Activated CD4-positive, alpha-beta memory T cell treated with anti-CD3 and anti-CD28 coated beads, Interleukin-2, amount 10 ng/mL, durations not matched to agents 7 days and 5 days (primary cell): ENCODE measurements at places on chromosomes 11 and 22. TPM values are rescaled to one million over a fixed set of nuclear protein-coding genes. Genes with fewer than 3 reads are reported as not detected.

DNA sequence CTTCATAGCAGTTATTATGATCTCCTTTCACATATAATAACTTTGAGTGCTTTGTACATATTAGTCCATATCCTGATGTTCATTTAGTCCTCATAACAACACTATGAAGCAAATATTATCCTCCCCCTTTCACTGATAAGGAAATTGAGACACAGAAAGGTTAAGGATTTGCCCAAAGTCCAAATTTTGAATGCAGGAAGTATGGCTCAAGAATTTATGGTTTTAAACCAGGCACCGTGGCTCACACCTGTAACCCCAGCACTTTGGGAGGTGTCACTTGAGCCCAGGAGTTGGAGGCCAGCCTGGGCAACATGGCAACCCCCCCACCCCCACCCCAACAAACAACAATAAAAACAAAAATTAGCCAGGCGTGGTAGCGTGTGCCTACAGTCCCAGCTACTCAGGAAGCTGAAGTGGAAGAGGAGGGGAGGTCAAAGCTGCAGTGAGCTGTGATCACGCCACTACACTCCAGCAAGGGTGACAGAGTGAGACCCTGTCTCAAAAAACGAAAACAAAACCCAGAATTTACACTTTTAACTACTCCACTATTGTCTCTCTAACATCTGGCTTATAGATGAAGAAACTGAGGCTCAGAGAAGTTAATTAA is 8.6 kb downstream of the CCDC34 start:
- H3K4me1 ChIP-seq = no peaks in the 10 kb centered on the region
- H3K27me3 ChIP-seq = no peaks in the 10 kb centered on the region
- H3K36me3 ChIP-seq = no peaks in the 10 kb centered on the region

DNA sequence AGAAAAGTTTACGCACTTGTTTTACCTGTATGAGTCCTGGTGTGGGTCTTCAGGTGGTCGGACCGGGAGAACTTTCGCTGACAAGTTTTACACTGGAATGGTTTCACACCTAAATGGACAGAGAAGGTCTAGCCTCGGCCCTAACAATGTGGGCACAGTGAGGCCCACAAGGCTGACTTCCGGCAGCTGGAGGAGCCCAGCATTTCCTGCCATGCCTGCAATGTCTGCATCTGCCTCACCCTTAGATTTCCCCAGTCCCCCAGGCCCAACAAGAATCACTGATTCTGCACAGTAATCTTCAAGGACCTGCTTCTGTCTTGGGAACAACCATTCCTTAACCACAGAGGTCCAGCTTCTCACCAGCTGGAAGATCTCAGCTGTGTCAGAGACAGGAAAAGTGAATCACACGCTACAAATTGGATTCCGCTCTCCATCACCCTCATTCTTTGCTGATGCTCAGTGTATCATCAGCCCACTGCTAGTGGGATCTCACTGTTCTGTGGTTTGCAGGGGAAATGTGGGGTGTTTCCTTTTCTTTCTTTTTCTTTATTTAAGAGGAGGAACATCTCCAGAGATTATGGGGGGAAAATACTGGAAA is 43.3 kb downstream of the WT1 start:
- no peak for DNase-seq
- H3K27me3 ChIP-seq = peaks cover 34% of the 10 kb centered on the region
- no peak overlapping the region for H3K27ac ChIP-seq
- H3K36me3 ChIP-seq = no peaks in the 10 kb centered on the region
- no peaks in the 10 kb centered on the region for H3K4me1 ChIP-seq
- H3K4me3 ChIP-seq = no peak overlapping the region

Gene LIPT2
- 2.6 TPM for total RNA-seq

DNA sequence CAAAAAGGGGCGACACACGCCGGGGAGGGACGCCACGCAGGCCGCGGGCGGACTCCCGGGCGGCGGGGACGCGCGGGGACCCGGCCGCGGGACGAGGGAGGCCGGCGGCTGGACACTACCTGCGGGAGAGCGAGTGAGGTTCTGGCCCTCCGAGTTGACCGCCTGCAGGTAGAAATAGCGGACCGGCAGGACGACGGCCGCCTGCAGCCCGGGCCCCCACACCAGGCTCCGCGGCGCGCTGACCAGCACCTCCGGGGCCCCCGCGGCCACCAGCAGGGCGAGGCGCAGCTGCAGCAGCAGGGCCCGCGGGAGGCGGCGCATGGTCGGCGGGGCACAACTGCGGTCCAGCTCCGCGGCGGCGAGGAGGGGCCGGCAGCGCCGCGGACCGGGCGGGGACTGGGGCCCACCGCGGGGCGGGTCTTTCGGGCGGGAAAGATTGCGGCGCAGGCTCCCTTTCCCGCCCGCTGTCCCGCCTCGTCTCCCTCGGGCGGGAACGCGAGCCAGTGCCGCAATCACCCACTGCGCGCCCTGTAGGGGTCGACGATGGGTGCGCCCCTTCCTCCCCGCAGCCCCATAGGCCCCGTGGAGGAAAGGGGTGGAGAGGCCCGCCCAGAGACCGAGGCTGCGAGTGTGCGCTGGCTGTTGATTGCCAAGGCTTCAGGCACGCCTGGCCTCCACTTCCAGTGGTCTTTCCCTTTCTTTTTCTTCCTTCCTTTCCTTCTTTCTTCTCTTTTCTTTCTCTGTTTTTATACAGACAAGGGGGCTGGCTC is at the start of gene POGLUT3:
POGLUT3 (minus strand) TSS at position 339 of the 770 bp plus-strand sequence; CDS start at position 321, 18 bp downstream.
- H3K36me3 ChIP-seq = peaks cover 17% of the 10 kb centered on the region
- DNase-seq = peak; percentile 55
- H3K4me1 ChIP-seq = peaks cover 31% of the 10 kb centered on the region
- H3K4me3 ChIP-seq = peak within 1 kb of the TSS; percentile 100
- no peaks in the 10 kb centered on the region for H3K27me3 ChIP-seq

DNA sequence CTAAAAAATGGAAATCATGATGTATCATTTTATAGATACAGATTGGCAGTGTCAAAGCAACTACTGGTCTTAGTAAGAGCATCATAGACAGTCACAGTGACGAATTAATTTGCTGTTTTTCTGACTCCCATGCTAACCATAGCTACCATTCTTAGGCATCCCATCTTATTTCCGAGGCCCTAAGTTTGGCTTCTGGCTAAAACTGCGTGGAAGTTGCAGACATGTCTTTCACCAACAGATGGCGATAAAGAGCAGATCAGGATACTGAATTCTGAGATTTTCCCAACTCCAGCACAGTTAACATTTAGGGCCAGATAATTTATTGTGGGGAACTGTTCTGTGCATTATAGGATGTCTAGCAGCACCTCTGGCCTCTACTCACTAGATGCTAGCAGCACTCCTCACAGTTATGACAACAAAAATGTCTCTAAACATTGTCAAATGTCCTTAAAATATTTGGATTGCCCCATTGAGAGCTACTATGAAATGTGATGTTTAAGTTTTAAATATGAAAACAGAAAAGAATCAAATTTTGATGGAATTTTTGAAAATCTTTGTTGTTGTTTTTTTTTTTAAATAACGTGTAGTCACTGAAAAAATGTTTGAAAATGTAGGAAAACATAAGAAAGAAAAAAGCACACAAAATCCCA is 16.3 kb downstream of the OR2AG2 start:
- H3K27me3 ChIP-seq = peaks cover 1% of the 10 kb centered on the region
- no peak overlapping the region for H3K27ac ChIP-seq
- H3K36me3 ChIP-seq = no peaks in the 10 kb centered on the region

DNA sequence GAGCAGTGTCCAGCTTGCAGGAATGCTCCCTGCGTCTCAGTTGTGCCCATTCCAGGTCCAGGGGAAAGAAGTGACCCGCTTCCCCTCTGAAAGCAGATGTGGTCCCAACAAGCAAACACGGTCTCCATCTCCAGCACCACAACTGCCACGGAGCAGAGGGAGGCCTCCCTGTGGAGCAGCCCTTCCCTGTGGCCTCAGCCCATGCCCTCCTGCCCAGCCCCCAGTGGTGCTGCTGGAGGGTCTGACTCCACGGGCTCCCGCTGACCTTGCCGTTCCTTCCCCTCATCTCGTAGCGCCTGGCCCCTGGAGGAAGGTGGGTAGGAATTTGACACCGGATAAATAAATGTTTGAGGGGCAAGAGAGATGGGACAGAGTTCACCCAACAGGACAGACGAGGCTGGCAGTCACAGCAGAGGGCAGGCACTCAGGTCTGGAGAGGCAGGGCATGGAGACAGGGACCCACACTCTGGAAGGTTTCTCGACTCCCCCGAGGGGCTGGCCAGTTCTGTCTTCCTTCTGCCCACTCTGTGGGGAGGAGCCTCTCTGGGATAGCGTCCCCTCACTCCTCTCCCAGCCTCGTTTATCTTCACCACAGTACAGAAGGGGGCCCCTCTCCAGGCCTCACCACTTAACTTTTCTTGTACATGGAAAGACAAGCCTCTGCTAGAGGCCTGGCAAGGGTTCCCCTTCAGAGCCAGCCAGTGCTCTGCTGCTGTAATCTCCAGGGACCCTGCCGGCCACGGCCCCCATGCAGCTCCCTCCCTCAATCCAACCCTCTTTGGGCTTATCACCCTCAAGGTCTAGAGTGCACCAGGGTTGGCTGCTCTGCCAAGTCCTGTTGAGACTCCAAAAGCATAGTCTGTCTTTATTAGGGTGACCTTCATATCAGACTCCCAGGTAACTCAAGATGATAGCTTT is 7.5 kb upstream of the ST3GAL4 start:
- H3K36me3 ChIP-seq = peaks cover 40% of the 10 kb centered on the region
- peaks cover 50% of the 10 kb centered on the region for H3K4me1 ChIP-seq
- no peak overlapping the region for H3K27ac ChIP-seq
- no peak for DNase-seq

Gene ABCC8
- total RNA-seq = not detected

Gene CALCB
- total RNA-seq = 1.5 TPM

DNA sequence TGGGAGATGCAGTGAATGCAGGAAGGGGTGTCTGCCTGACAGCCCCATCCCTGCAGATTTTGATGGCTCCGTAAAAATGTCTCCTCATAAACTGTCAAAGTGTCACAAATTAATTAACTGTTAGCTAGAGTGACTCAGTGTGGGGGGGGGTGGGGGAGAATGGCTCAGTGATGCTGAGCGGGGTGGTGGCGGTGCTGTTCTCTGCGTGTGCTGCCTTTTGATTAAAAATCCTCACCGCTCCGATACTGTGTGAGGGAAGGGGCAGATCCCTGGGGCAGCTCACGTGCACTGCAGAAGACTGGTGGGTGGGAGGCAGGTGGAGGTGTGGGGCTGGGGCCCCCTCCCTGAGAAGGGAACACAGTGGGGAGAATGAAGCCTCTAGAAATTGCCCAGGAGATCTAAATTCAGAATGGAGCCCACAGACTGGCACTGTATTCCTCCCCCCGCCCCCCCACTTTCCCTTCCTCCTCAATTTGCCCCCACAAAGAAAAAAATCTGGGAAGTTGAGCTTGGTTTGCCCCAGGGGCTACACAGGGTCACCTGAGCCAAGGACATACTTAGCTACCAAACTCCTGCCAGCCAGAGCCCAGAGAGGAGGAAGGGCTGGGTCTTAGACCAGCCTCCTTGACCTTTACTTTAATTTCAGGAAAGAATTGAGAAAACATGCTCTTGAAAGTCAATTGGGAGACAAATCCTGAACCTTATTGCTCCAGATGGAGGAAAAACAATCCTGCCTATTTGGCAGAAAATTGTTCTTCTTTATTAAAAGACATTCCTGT is 39.8 kb downstream of the DRD2 start:
- peaks cover 8% of the 10 kb centered on the region for H3K4me1 ChIP-seq
- H3K27ac ChIP-seq = no peak overlapping the region
- H3K27me3 ChIP-seq = peaks cover 8% of the 10 kb centered on the region
- H3K4me3 ChIP-seq = no peak overlapping the region

DNA sequence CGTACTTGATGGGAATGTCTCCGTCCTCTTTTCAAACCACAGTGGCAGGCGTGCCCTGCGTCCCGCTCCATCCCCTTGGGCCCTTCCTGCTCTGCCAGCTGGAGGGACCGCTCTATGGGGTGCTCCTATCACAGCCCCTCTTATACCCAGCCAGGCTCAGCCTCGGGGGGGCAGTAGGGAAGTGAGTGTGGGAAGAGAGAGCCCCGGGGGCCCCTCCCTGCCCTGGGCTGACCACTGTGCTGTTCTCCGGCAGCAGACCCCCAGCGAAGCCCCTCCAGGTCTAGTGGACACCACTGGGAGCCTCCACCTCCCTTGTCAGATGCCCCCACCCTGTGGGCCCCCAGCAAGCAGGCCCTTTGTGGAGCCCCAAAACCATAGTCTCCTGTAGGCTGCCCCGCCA is 572.5 kb downstream of the BRD1 start:
- no peaks in the 10 kb centered on the region for H3K36me3 ChIP-seq
- H3K4me3 ChIP-seq = no peak overlapping the region
- no peak for DNase-seq
- no peaks in the 10 kb centered on the region for H3K27me3 ChIP-seq
- no peak overlapping the region for H3K27ac ChIP-seq

Gene FAM118A
- 74.7 TPM for total RNA-seq

GRCh38 chr11:117072517-117073461 is 25.4 kb downstream of the SIK3 start:
- no peaks in the 10 kb centered on the region for H3K27me3 ChIP-seq
- H3K4me1 ChIP-seq = peaks cover 48% of the 10 kb centered on the region
- peaks cover 3% of the 10 kb centered on the region for H3K36me3 ChIP-seq

GRCh38 chr22:26139310-26139709 is 30.0 kb upstream of the SEZ6L start:
- H3K4me1 ChIP-seq = no peaks in the 10 kb centered on the region
- no peak for DNase-seq
- no peaks in the 10 kb centered on the region for H3K36me3 ChIP-seq
- H3K27me3 ChIP-seq = no peaks in the 10 kb centered on the region
- H3K4me3 ChIP-seq = no peak overlapping the region

DNA sequence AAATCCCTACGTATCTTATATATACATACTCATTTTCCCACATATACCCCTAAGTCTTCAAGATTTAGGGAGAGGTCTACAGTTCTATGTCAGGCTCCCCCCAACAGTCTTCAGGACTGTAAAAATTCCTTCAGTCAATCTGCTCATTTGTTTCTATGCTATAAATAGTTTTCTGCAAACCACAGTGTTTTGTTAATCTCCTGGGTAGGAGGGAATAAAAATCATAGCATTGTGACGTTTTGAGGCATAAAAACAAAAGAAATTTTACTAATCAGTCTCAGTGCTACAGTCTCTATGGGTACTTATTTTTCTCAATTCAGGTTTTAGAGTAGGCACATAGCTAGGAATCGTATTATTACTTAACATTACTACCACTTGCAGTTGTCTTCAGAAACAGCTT is 552.8 kb upstream of the LRRC4C start:
- no peaks in the 10 kb centered on the region for H3K36me3 ChIP-seq
- H3K4me1 ChIP-seq = no peaks in the 10 kb centered on the region
- H3K4me3 ChIP-seq = no peak overlapping the region
- DNase-seq = no peak

GRCh38 chr11:36164506-36165250 is 124.5 kb downstream of the COMMD9 start:
- H3K27me3 ChIP-seq = peaks cover 14% of the 10 kb centered on the region
- no peaks in the 10 kb centered on the region for H3K36me3 ChIP-seq
- H3K27ac ChIP-seq = no peak overlapping the region
- no peak overlapping the region for H3K4me3 ChIP-seq
- no peak for DNase-seq
- H3K4me1 ChIP-seq = no peaks in the 10 kb centered on the region

DNA sequence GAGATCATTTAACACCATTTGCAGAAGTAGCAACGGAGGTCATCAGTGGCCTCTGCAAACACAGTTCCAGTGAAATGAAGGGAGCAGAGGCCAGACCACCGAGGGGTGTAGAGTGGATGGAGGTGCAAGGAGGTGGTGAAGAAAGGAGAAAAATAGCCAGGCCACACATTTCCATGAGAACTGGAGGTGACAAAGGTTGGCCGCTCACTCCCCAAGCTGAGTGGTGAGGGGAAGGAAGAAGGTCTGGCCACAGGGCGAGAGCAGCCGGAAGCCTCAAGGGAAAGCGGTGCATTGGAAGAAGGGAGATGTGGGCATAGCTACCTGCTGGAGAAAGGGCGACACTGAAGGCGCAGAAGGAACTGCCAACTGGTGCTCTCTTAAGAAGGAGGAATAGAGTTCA is 20.1 kb upstream of the TMPRSS4 start:
- no peak overlapping the region for H3K27ac ChIP-seq
- no peaks in the 10 kb centered on the region for H3K36me3 ChIP-seq
- no peak for DNase-seq
- peaks cover 16% of the 10 kb centered on the region for H3K27me3 ChIP-seq
- H3K4me1 ChIP-seq = peaks cover 19% of the 10 kb centered on the region
